ENCODE measurements at places on chromosomes 4 and X.

DNA sequence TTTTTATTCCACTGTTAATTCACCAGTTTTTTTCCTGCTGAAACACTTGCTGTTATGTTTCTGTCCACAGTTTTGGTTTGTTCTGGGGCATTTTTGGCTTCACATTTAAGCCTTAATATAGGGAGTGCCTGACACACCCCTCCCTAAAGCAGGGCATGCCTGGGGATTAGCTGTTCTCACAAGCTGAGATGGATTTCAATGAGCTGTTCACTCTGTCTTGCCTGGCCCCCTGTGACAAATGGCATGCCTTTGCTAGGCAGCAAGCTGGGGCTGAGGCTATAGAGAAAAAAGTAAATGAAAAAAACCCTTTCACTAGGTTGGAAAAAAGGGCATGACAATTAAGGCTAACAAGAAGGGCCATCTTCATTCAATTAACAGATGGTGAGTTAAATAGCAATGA, 22.4 kb downstream of the LPAR4 start:
- DNase-seq = no peak

DNA sequence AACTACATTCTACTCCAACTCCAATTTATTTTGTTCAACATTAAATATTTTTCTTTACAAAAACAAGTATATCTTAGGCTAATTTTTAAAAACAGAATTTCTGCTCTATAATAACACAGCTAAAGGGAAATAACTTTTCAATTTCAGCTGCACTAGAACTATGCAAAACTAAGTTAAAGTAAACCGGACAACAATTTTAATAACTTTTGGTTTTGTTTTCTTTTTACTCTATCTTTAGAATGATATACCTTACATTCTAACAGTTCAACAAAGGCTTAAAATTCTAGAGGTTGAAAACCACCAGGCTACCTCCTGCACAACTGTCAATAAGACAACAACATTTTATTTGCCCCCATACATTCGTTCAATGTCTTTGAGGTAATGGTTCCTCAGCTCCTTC, 18.7 kb upstream of the KCNE5 start:
- no peak for DNase-seq

GRCh38 chrX:73563738-73564068, 706 bp downstream of the CHIC1 start:
- DNase-seq = peak; percentile 3

DNA sequence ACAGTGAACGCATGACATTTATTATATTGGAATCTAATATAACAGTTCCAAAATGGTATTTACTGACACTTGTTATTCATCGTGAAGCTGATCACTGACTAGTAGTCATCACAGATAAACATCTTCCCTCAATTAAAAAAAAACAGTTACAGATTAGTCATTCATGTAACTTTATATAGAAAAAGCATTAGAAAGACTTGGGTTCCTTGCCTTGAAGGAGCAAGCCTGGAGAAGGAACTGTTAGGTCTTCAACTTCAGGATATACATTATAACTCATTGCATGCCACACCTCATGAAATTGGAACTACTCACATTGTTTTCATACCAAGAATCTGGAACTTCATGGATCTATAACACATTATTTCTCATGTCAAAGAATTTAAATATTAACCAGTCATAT, 317.7 kb downstream of the CCSER1 start:
- DNase-seq = no peak

GRCh38 chr4:105236916-105237311, 90.2 kb downstream of the TET2 start:
- no peak for DNase-seq

- DNase-seq = no peak
These were observed 243.4 kb upstream of the GRID2 start for GRCh38 chr4:92060333-92060732.

- DNase-seq = no peak
These were observed 52.2 kb downstream of the NALF2 start for GRCh38 chrX:69556060-69557011.

DNA sequence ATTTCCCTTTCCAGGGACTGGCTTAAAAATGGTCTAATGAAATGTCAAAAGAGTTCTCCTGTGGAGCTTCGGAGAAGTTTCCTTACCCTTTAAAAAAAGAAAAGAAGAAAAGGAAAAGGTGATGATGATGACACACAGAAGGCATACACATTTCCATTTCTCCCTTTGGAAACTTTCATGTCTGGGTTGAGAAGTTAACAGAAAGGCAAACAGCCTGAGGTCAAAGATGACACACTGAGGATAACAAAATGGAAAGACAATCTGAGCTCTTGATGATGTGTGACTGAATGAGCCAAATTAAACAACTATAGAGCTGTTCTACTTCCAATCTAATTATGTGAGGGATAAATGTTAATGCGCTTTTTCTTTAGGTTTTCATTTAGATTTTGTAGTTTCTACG, 32.2 kb downstream of the NFXL1 start:
- DNase-seq = no peak

DNA sequence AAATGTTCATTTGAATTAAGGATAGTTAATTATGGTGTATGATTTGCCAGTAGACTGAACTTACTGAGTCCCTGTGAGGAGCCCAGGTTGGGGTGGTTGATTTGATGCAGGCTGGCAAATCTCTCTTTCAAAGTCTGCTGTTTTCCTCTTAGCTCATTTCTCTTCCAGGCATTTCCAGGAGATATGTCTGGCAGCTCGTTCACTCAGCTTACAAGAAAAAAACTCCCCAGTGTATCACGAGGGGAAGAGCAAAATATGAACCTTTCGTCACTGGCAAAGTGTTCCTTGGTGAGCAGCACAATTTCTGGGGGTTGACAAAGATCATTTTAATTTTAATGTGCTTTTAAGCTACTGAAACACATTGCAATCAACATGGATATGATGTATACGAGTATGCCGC, 244.2 kb downstream of the CBLL2 start:
- DNase-seq = no peak

DNA sequence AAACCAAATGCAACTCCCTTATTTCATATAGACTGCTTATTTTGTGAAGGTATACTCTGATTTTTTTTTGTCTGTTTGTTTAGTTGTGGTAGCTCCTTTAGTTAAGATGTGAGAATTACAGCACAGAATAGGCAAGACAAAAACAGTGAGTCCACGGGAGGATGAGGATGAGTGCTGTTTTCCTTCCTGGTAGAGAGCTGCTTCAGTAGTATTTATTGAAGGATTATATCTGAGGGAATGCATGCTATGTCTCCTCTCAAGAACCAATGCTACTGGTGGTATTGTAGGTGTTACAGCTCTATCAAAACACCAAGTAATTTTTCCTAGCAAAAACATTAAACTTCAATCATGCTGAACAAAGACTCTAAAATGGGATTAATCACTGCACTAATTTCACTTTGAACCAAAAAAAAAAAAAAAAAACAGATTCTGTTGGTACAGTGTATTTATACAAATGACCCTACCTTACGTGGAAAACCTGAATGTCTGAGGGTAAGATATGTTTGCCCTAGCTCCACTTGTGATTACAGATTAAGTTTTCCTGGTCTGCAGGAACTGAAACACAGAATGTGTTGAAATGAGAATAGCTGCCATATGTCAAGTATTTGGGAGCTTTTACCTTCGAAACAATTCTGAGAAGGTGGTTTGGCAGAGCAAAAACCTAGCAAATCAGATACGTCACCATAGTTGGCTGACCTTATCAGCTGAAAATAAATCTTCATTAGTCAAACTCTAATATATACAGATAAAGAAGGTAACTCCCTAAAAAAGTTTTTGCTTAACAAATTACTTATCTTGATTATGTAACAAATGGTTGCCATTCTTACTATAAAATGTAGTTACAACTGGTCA, 40.3 kb downstream of the PPP3CA start:
- no peak for DNase-seq

- DNase-seq = no peak
These were observed 5.3 kb downstream of the ASB11 start for GRCh38 chrX:15310117-15310516.

- no peak for DNase-seq
These were observed 4.6 kb upstream of the KANTR start for GRCh38 chrX:53089224-53089842.

DNA sequence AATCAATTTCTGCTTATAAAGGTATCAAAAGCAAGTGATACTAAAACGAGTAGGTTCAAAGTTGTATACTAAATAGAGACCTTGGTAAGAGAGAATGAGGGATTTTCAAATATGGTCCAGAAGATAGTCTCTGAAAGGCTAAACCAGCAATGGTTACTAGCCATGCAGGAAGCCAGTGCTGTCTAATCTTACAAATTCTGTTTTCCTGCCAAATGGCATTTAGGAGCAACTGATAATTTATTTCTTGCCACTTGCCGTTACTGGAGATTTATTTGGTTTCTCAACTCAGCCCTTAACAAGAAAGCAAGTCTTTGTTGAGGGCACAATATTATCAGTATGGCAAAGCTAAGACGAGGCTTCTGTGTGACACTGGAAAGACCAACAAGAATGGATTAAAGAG, 47.2 kb downstream of the MAP7D3 start:
- DNase-seq = no peak

- no peak for DNase-seq
These were observed 67.4 kb downstream of the ZNF827 start for GRCh38 chr4:145871209-145871608.

DNA sequence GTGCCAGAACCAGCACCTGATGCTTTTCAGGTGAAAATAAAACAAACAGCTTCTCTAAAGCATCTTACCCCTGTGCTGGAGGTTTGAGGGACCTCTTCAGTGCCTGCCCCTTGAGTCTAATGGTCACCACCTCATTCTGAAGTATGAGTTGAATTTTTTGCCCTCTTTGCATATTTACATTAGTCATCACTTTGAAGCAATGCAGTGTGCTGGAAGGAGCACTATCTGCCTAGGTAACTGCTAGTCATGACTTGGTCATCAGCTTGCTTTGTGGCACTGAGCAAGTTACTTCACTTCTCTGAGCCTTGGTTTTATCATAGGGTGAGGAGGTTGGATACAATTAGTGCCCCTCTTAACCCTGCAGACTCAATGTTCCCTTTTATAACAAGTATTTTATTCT, 44.9 kb downstream of the SPATA18 start:
- no peak for DNase-seq

DNA sequence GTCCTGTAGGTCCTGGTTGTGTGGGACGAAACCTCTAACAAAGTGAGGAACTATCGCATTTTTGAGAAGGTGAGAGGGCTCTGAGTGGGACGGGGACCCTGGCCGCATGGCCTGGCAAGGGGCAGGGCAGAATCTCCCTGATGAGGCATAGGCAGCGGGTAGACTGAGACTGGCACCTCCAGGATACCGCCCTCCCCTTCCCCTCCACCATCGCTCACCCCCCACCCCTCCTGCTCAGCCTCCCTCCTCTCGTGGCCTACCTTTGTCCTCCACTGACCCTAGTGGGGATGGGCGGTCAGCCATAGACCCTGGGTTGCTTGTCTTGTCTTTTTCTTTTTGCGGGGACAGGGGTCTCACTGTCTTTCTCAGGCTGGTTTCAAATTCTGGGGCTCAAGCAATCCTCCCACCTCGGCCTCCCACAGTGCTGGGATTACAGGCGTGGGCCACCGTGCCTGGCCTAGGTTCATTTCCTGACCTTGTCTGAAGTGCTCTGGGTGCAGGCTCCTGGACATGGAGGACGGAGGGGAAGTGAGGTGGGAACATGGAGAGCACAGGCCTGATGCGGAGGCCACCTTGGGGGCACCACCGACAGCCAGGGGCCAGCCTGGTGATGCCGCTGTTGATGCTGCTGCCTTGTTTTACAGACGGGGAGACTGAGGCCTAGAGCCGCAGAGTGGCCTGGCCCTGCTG, 10.5 kb upstream of the ADD1 start:
- no peak for DNase-seq

- DNase-seq = peak; percentile 15
These were observed 25.1 kb downstream of the ARL13A start for GRCh38 chrX:100994352-100995281.
